ELR (cell line): ENCODE measurements at places on chromosomes 12 and 14.

- DNase-seq = no peak
Observed at GRCh38 chr14:75484711-75485429, 37.4 kb upstream of the BATF start.

- peak; percentile 74 for DNase-seq
Observed at GRCh38 chr12:43969882-43970281, 134.0 kb downstream of the TMEM117 start.

DNA sequence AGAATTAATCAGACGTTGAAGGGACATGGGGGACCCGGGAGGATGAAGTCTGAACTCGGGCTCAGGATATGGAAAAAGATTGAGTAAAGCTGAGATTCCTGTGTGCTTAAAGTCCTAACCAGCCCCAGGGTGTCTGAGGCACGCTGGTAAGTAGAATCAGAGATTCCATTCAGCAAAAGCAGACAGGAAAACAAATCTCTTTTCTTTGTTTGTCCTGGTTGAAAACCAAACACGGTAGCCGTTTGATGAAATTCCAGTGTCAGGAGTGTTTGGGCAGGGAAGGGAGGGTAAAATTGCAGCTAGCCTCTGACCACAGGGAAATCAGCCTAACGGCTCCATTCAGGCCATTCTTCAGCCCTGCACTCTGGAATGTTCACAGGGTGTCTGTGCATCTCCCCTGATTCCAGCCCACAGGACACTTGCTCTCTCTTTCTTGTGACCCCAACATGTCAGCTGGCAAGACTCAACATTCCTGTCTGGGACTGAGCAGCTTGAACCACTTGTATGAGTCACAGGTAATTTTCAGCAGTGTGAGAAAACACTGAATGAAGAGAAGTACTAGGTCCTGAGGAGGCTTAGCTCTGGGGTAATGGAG lies 31.0 kb downstream of the NINJ2 start:
- peak; percentile 84 for DNase-seq

DNA sequence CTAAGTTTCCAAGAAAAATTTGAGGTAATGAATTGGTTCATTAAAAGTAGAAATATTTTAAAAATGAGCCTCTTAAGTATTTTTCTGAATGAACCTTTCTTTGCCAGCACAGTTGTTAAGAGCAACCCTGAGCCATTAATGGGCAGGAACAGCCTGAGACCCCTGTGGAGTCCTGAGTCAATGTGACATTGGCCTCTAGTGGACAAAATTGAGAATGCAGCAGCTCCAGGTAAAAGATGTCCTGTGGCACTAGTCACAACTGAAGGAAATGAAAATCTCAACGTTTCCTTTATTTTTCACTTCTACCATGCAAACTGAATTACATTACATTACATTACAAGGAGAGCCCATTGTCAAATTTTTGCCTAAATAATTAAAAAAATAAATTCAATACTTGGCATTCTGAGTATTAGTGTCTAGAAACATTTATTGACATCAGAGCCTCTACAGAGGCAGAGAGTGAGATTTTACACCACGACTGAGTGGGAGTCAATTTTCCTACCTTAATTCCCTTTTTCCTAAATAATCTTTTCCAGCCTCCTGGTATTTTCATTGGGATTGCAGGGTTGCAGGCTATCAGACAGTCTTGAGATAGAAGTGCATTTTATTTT lies 135.7 kb downstream of the PPM1H start:
- DNase-seq = peak; percentile 83

DNA sequence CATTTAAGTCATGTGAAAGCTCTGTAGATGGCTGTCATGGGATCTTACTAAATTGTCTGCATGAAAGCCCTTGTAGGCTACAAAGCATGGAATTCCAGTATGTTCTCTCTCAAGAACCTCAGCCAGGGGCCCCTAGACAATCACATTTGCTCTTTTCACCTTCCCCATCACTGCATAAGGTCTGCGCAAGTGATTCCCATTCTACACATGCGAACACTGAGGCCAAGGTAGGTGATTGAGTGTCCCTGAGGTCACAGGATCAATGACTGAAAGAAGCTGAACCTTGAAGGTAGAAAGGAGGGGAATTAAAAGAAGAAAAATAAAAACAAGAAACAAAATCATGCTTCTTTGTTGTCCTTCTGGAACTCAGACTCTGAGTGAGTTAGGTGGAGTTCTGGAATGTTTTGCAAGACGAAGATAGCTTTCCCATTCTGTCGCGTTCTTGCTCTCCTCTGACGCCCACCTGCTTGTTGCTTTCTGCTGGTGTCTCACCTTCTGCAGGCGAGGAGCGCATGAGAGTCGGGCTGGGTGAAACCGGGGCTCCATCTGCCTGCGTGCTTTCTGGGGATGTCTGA lies 79.9 kb downstream of the SPRING1 start:
- no peak for DNase-seq

DNA sequence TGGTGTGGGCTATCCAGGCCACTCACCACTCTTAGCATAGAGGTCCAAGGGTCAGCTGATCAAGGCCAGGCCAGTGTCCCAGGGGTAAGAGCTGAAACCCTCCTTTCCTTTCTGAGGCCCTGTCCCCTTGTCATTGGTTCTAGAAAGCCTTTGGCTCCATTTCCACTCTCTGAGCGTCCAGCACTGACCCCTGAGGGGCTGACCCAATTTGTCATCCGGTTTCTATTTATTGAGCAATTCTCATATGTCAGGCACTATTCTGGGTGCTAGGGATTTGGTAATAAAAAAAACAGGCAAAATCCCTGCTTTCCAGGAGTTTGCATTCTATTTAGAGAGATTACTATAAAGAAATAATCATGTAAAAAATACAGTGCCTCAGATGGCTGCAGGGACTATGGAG lies 3.4 kb downstream of the KRT77 start:
- no peak for DNase-seq

- DNase-seq = peak; percentile 41
Observed at GRCh38 chr14:95495538-95496025, 20.9 kb downstream of the SYNE3 start.

DNA sequence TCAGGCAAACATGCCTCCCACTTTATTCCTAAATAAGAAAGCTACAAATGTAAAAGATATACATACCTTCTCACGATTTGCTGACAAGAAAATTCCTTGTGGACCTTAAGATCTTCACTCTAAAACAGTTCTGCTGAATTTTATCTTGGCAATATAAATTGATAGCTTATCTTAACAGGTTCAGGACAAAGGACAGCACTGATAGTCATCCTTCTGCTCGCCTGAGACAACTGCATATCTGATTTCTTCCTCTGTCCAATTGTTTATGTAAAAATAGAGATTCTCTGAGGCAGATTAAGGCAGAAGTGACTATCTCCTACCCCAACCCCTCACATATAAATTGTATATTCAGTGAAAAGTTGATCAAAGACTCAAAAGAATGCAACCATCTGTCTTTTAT lies 44.9 kb downstream of the CAPZA3 start:
- no peak for DNase-seq

GRCh38 chr12:31687101-31687527 lies 27.6 kb downstream of the ETFBKMT start:
- no peak for DNase-seq

GRCh38 chr12:4911316-4911994 lies 1.8 kb downstream of the KCNA1 start:
- DNase-seq = no peak

DNA sequence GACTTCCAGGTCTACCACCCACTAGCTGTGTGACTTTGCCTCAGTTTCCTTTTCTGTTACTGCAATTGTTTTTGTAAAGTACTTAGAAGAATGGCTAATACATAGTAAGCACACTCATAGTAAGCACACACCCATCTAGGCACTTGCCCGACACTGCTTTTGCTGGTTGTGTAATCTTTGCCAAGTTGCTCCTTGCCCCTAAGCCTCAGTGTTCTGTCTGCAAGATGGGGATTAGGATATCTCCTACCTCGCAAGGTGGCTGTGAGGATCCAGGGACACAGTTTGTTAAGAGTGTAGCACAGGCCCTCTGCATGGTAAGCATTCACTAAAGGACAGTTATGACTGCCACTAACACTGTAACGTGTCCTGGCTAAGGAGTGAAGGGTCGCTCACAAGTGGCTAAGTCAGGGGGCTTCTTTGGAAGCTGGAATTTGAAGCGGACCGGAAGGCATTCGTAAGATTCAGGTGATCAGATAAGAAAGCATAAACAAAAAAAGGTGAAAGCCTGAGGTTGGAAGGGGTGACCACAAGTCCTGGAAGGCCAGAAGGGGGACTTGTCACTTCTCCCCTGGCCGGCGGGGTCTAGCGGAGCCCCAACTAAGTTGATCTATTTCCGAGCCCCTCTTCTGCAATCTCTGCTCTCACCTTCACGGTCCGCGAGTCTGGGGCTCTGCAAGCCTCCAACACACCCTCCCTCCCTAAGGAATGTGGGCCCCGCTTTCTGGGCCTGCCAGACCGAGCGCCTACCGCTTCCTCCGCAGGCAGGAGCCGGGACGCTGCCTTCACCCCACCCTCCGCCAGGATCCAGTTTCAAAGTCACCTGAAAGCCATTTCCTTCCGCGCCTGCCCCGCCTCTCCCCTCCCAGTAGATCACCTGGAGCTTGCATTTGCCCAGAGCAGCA lies 1.5 kb upstream of the PLEKHG3 start:
- no peak for DNase-seq

DNA sequence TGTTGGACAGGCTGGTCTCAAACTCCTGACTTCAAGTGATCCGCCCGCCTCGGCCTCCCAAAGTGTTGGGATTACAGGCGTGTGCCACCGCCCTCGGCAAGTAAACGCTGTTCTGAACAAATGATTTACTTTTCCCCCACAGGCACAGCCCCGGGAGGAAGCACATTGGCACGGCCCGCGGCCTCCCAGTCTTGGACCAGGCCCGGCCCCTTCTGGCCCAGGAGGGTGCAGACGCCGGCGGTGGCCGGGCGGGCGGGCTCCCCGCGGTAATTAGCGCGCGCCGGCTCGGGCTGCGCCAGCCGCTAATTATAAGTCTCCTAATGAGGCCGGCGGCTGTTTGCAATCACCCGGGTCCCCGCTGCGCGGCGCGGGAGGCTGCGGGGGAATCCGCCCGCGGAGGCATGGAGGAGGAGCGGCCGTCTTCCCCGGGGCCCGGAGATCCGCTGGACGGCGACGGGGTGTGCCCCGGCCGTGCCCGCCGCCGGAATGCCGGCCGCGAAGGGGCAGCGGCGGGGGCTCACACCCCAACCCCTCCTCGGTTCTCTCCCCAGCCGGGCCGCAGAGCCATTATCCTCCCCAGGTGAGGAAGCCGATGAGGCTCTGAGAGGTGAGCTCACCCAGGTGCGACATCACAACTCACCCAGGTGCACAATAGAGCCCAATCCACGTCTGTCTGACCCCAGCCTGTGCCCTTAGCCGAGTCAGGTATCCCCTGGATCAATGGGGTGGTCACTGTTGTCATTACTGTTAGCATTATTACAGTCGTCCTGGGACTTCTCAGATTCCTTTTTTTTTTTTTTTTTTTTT lies 3.3 kb upstream of the POP5 start:
- DNase-seq = peak; percentile 49

DNA sequence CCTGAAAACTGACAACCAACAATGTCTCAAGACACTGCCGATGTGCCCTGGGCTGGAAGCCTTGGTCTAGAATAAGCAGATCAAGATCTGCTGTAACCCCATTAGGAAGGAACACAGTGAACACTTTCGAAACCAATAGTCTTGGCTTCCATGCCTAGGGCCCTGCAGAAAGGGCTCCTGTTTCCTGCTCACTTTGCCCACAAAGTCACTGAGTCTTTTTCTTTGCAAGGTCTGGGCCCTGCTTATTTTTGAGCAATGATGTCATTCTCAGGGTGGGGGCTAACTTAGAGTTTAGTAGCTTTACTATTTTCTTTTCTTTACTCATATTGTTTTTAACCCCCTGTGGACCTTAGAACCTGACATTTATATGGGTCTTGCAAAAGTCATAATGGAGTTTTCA lies 704.2 kb upstream of the TMEM132C start:
- DNase-seq = no peak

GRCh38 chr12:57765698-57766463 lies 997 bp downstream of the CYP27B1 start:
- peak; percentile 54 for DNase-seq

- DNase-seq = peak; percentile 14
Observed at GRCh38 chr14:53596853-53597525, 359.6 kb downstream of the BMP4 start.

DNA sequence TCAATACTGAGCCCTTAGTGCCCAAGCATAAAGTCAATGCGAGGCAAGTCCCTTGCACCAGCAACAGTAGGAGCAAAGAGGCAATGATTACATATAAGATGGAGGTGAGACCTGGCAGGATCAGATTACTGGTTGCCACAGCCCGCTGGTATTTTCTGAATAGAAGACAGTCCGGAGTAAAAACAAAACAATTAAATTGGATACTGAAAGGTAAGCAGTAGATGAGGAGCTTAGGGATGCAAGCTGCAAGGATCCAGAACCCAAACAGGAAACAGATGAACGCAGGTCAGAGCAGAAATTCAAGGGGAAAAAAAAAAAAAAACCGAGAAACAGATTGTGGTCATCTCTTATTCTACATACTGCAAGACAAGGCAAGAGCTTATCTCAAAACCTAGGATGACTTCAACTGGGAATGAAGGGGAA lies 119.6 kb downstream of the MED13L start:
- DNase-seq = no peak

DNA sequence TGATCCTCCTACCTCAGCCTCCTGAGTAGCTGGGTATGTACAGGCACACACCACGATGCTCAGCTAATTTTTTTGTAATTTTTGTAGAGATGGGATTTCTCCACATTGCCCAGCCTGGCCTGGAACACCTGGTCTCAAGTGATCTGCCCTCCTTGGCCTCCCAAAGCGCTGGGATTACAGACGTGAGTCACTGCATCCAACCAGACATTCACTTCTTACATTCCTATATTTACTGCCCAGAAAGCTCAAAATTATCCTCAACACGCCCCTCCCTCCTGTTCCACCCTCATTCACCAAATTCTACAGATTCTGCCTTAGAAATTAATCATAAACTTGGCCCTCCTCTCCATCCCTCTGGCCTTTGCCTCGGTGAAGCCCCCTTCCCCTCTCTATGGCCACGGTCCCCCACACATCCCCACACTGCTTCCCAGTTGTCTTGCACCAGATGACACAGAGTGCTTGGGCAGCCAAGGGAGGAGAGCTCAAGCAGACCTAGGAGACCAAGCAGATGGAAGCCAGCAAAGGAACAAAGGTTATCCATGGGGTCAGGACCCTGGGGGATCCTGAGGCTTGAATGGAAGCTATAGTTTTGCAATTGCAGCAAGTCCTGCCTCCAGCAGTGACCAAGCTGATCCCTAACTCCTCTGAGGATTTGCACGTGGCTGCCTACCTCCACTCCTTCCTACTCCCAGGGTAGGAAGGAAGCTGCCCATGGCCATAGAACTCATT lies 213.2 kb upstream of the FOXN3 start:
- DNase-seq = no peak
